ENCODE measurements at places on chromosomes 1 and 21.

- DNase-seq: no peak
Observed at GRCh38 chr1:50140182-50140447, 31.4 kb downstream of the ELAVL4 start.

- no peak for DNase-seq
Observed at GRCh38 chr1:5198328-5198727, 543.9 kb downstream of the AJAP1 start.

DNA sequence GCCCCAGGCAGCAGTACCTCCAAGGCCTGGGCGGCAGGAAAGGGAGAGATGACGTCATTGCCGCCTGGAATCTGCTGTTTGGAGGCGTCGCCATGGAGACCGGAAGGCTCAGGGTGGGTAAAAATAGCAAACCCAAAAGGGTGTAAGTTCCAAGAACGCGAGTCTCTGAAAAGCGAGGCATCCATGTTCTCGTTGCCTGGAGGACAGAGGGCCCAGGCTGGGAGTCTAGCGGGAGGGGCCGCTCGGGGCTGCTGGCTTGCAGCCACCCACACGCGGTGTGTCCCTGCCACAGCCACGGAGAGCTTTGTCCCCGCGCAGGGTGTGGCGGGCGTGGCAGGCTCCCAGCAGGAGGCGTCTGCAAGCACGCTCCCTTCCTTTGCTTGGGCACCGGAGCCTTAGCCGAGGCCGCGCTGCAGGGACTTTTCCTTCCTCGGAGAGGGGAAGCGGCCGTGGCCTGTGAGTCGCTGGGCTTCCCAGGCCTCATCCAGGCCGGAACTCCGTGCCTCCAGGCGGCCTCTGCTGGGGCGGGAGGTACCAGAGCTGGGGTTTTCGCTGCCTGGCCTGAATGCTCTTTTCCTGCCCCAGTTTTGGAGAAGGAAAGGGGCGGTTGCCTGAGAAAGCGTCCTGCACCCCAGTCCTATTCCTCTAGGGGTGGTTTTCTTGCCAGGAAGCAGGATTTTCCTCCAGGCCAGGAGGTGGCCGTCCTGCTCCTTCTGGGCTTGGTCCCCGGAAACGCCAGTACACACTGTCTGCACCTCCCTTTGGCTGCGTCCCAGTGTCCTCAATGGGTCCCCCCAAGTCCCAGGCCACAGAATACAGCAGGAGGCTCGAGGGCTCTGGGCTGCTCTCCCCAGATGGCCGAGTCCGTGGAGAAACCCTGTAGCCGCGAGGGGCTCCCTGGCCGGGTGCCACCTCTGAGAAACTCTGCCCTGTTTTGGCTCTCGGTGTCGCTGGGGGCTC is 15.3 kb upstream of the SKI start:
- peak; percentile 45 for DNase-seq

- DNase-seq: peak; percentile 26
Observed at GRCh38 chr1:91730801-91731732, 154.9 kb downstream of the TGFBR3 start.

DNA sequence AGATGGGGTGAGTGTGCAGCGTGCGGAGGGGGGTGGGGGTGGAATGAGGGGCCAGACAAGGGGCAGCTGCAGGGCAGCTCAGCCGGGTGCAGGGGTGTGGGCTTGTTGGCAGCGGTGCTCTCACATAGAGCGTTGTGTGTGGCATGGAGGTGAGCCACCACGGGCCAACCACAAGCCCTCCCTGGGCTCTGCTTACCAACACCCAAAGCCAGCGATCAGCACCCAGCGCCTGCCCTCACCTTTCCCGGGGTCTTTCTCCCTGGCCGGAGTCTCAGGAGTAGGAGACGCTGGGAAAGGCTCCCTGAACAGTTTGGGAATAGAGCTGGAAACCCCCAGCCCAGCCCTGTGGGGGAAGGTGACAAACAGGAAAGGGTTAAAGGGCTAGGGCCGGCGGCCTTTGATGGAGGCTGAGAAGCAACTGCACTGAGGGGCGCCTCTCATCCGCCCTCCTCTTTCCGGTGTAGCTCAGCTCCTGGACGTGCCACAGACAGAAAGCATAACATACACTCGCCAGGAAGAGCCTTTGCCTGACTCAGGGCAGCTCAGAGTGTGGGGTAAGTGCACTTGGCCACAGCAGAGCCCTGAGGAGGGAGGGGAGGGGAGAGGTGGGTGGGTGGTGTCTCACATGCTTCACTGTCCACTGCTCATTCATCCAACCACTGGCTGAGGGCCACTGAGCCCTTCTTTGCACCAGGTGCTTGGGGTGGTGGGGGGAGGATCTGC is 577 bp downstream of the IKBKE start:
- DNase-seq: peak; percentile 27

DNA sequence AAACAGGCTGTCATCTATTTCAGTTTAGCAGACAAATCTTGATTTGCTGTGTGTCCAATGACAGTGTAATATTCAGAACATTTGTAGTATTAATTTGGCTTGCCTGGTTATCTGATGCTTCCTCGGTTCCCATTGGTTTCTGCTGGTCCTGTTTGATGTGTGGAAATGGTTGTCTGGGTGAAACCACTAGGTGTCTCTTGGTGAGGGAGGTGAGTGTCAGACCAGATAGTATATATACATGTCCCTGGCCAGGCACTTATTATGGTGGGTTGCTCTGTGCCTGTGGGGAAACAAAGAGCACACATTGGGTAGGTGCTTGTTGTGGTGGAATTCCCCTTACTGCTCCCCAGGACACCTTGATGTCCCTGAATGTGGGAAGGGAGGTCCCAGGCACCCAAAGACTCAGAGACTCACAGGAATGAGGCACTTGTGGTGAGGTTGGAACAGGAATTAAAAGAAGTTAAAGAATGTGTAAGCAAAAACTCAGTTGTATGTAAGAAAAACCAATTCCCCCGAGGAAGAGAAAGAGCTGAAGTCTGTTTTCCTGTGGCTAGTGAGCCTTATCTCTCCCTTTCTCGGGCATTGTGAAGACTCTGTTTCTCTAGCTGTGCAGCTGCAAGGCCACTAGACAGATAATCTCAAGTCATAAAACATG is 1519.1 kb downstream of the BRINP3 start:
- no peak for DNase-seq

GRCh38 chr21:34031835-34032370 is 41.5 kb upstream of the MRPS6 start:
- no peak for DNase-seq

All from stimulated activated naive CD4-positive, alpha-beta T cell treated with Interleukin-2 at 50 U/mL for 16 hours (primary cell).